ENCODE measurements at places on chromosomes 1 and 21.

- DNase-seq: no peak
Observed at GRCh38 chr1:228044961-228045360, 37.5 kb upstream of the ARF1 start.

- no peak for DNase-seq
Observed at GRCh38 chr1:104028416-104029035, 278.8 kb downstream of the AMY1C start.

- no peak for DNase-seq
Observed at GRCh38 chr1:198610362-198610761, 28.5 kb upstream of the PTPRC start.

- DNase-seq: no peak
Observed at GRCh38 chr1:36089393-36090121, 865 bp downstream of the ADPRS start.

DNA sequence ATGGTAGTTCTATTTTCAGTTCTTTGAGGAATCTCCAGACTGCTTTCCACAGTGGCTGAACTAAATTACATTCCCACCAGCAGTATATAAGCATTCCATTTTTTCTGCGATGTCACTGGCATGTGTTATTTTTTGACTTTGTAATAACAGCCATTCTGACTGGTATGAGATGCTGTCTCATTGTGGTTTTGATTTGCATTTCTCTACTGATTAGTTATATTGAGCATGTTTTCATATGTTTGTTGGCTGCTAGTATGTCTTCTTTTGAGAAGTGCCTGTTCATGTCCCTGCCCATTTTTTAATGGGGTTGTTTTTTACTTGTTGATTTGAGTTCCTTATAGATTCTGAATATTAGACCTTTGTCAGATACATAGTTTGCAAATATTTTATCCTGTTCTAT, 87.9 kb downstream of the RPS6KC1 start:
- DNase-seq: no peak

DNA sequence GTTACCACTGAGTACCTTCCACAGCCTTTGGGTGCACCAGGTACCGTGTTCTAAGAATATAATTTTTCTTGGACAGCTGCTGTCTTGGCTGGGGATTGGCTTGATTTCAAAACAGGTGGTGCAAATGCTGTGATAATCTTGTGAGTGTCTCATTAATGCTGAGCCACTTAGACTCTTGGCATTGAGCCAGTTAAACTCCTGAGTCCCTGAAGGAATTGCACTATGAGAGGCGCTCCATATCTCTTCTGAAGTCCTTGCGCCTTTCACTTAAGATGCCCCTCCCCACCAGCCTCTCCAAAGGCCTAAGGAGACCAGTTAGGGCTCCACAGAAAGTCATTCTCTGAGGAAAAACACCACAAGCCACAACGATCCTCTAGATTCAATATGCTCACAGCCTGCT, 51.0 kb downstream of the BACH1 start:
- peak; percentile 61 for DNase-seq

GRCh38 chr1:184556665-184557064, 169.8 kb downstream of the C1orf21 start:
- no peak for DNase-seq

- no peak for DNase-seq
Observed at GRCh38 chr1:94697839-94698238, 122.3 kb upstream of the SLC44A3 start.

DNA sequence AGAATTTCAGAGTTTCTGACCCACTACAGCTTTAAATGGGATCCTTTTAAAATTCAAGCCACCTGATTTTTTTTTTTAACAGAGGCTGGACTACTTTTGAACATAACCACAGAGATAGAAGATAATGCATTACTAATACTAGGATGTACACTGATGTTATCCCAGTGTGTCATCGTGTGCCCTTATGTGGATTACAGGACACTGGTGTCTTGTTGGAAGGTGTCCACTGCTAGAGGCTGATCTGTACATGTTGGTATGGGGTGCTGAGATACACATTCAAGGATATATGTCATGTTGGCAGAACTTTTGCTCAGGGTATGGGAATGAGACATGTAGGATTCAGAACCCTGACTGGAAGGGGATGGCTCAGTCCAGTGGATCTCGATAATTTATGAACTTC, 56.3 kb downstream of the INAVA start:
- no peak for DNase-seq
